ENCODE measurements at places on chromosomes 1 and 21.

- peaks cover 3% of the 10 kb centered on the region for H3K27me3 ChIP-seq
- no peak for DNase-seq
- H3K4me3 ChIP-seq = no peak overlapping the region
- no peak overlapping the region for H3K27ac ChIP-seq
- H3K4me1 ChIP-seq = peaks cover 19% of the 10 kb centered on the region
- peaks cover 16% of the 10 kb centered on the region for H3K36me3 ChIP-seq
These were observed 45.6 kb upstream of the CSF1 start for GRCh38 chr1:109864930-109865612.

- H3K4me3 ChIP-seq = no peak overlapping the region
- peaks cover 5% of the 10 kb centered on the region for H3K36me3 ChIP-seq
- DNase-seq = peak; percentile 10
These were observed 32.1 kb downstream of the ARID4B start for GRCh38 chr1:235295902-235296350.

DNA sequence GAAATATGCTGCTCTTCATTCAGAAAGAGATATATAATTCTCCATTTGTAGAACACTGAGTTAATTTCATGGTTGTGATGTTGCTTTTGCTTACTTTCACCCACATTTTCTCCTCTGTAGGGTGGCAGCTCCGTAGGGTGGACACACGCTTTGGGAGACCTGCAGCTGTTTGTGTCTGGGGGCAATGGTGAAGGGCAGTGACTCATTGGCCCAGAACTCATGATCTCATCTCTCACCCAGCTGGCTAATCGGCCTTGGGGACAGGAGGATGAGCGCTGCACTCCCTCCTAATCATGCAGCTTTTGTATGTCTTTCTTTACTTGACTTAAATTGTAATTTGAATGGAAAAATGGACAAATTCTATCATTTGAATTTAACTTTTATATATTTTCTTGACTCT, 9.6 kb downstream of the DISC1 start:
- peaks cover 71% of the 10 kb centered on the region for H3K4me1 ChIP-seq
- no peaks in the 10 kb centered on the region for H3K27me3 ChIP-seq

DNA sequence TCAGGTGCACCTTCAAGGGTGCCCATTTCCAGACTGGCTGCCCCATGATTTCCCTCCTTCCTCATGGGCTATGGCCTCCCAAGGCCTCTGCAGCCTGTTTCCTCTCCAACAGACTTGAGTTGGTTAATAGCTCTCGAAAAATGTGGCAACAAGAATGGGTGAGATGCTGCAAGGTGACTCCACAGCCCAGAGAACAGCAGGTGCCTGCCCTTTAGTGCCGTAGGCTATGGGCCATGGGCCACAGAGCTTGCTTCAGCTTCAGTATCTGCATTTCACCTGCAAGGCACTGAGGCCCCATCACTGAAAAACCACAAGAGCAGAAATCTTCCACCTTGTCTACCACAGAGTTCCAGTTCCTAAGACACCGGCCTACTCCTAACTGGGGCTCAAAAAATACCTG, 122.0 kb downstream of the ETS2 start:
- DNase-seq = no peak
- H3K4me3 ChIP-seq = no peak overlapping the region
- peaks cover under 1% of the 10 kb centered on the region for H3K27me3 ChIP-seq
- H3K4me1 ChIP-seq = peaks cover 62% of the 10 kb centered on the region

DNA sequence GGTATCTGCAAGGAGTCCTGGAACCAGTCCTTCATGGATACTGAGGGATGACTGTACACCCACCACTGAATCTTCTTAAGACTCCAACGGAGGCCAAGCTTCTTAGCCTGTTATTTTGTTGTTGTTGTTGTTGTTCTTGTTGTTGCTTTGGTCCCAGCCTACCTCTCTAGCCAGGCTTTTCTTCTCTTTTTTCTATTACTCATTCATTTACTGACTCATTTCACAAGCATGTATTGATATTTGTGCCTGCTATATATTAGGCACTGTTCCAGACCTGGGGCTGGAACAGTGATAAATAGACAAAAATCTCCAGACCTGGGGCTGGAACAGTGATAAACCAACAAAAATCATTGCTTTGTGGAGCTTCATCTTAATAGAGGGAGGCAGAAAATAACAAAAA, 20.4 kb downstream of the CENPF start:
- no peak for DNase-seq
- peaks cover 40% of the 10 kb centered on the region for H3K36me3 ChIP-seq
- H3K27me3 ChIP-seq = no peaks in the 10 kb centered on the region
- no peak overlapping the region for H3K4me3 ChIP-seq

GRCh38 chr1:65881067-65881594, 88.4 kb downstream of the PDE4B start:
- H3K27me3 ChIP-seq = no peaks in the 10 kb centered on the region
- DNase-seq = peak; percentile 56
- peak overlapping the region; percentile 80 for H3K27ac ChIP-seq
- H3K4me3 ChIP-seq = peak overlapping the region; percentile 30

DNA sequence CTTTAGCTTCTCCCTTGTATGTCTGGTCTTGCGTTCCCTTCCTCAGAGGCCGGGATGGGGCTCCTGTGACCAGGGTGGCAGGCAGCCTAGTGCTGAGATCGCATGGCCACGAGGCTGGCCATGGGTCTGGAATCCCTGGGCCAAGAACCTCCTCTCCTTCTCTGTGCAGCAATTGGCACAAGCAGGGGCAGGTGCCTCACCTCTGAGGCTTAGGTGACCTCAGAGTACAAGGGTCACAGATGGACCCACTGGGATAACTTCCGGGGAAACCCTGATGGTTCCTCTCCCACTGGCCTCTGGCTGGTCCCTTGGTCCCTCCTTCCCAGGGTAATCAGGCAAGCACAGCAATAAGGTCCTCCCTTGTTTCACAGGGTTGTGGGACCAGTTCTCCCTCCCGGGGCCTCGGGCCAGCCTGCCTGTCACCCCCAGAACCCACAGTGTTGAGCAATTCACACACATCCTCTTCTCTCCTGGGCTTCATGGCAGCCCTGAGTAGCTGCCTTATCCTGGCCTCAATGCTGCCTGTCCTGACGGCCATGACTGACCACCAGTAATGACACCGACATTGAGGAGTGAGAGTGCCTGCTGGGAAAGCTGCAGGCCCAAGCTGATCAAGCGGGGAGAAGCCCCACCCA, 38.6 kb downstream of the BMP8A start:
- peaks cover 9% of the 10 kb centered on the region for H3K36me3 ChIP-seq
- H3K4me3 ChIP-seq = no peak overlapping the region
- no peaks in the 10 kb centered on the region for H3K4me1 ChIP-seq
- no peak overlapping the region for H3K27ac ChIP-seq
- no peaks in the 10 kb centered on the region for H3K27me3 ChIP-seq

- DNase-seq = no peak
- no peaks in the 10 kb centered on the region for H3K27me3 ChIP-seq
- no peaks in the 10 kb centered on the region for H3K36me3 ChIP-seq
- H3K4me1 ChIP-seq = no peaks in the 10 kb centered on the region
These were observed 37.3 kb upstream of the ZNF644 start for GRCh38 chr1:91059157-91059556.

DNA sequence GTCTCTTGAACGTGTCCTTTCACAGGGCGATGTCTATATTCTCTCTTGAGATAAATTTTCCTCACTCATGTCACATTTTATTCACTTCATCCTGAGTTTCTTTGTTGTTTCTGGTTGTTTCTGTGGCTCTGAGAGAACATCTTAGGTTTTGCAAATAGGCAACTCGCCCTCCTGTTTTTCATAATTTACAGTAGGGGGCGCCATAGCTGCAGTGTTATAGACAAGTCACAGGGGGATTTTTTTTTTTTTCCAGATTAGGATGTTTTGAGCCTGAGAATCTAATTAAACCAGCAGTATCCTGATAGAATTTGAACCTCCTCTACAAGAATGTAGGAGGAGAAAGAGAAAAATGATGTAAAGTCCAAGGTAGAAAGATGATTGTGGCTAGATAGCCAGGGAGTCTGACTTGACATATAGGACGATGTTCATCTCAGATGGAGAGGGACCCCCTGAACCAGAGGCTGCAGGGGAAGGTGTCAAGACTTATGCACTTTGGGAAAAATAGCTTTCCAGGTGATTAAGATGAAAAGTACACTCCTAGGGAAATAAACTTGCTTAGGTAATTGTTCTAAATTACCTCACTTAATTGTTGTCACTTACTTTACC, 76.3 kb downstream of the ZP4 start:
- no peak for DNase-seq
- no peak overlapping the region for H3K4me3 ChIP-seq
- no peak overlapping the region for H3K27ac ChIP-seq

DNA sequence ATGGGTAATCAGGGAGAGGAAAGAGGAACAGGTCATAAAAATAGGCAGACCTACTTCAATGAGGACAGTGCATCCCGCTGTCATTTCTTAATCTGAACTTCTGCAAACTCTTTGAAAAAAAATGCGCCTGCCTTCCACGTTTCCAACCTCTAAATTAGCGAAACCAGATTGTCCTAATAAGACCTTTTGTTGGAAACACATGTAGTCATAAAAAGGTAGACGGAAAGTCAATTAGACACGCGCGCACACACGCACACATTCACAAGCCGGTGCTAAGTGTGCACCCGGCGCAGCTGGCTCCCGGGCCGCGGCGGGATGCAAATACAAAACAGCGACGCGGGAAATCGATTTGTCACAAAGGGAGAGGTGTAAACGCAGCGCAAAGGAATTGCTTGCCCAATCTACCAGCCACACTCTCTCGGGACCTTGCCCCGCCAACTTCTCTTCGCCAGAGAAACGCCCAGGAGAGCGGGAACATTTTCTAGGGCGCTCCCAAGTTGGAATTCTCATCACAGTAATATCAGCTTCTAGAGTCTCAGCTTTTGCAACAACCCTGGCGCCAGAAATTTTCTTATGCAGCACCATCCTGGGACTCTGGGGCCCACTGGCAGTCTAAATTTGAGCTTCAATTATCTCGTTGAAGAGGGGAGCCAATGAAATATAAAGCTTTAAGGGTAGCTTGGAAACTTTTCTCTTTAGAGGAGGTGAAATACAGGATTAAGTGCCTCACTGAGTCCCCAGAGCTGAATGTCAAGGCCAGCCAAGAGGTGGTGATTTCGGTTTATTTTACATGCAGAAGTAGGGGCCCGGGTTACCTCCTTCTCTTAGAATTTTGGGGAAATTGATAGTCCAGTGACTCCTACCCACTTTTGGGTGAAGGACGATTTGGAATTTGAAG, 4.5 kb downstream of the PRRX1 start:
- H3K4me1 ChIP-seq = peaks cover 74% of the 10 kb centered on the region
- H3K36me3 ChIP-seq = peaks cover 94% of the 10 kb centered on the region
- H3K27ac ChIP-seq = no peak overlapping the region
- DNase-seq = no peak

DNA sequence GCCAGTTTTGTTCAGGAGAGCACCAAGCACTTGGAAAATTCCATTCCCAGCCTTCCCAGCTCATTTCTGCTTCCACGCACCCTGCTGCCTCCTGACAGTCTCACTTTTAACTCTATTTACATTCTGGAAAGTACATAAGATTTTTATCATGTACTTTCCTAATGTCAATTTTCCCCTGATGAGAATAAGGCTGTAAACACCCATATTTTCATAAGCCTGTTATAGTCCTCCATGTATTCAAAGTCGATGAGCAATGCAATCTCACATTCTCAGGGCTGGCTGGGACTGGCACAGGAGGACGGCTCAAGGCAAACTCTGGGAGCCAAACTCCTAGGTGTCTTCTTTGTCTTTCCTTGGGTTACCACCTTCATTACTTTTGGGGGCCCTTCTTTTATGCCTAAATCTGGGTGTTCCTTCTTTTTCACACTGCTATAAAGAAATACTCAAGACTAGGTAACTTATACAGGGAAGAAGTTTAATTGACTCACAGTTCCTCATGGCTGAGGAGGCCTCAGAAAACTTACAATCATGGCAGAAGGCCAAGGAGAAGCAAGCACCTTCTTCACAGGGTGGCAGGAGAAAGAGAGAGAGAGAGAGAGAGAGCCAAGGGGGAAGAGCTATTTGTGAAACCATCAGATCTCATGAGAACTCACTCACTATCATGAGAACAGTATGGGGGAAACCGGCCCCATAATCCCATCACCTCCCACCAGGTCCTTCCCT, 94.6 kb downstream of the IGSF21 start:
- H3K4me1 ChIP-seq = no peaks in the 10 kb centered on the region
- peaks cover 4% of the 10 kb centered on the region for H3K27me3 ChIP-seq
- no peak for DNase-seq
- no peaks in the 10 kb centered on the region for H3K36me3 ChIP-seq
- H3K27ac ChIP-seq = no peak overlapping the region
- no peak overlapping the region for H3K4me3 ChIP-seq

DNA sequence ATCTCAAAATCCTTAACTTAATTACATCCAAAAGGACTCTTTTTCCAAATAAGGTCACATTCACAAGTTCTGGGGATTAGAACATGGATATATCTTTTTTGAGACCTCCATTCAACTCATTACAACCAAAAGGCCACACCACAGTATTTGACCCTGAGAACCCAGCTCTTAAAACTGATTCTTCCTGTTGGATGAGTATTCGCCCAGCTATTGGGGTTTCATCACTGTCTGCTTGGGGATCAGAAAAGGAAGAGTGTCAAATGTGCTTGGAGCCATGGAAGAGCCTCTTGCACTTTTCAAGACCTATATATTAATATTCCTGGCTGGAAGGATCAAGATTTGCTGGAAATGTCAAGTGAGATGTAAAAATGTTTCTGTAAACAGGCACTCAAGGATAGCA, 5.4 kb upstream of the TINAGL1 start:
- peak overlapping the region; percentile 20 for H3K27ac ChIP-seq
- H3K4me3 ChIP-seq = 0 out of 2 replicates have a peak overlapping the region, but pooled peaks have one; percentile 1
- peak; percentile 53 for DNase-seq
- no peaks in the 10 kb centered on the region for H3K27me3 ChIP-seq

- no peak overlapping the region for H3K27ac ChIP-seq
- peaks cover 45% of the 10 kb centered on the region for H3K4me1 ChIP-seq
- no peak for DNase-seq
- H3K4me3 ChIP-seq = no peak overlapping the region
These were observed 9.7 kb downstream of the CTNNBIP1 start for GRCh38 chr1:9900142-9901043.

- no peak overlapping the region for H3K4me3 ChIP-seq
- H3K27ac ChIP-seq = no peak overlapping the region
- DNase-seq = no peak
- peaks cover 10% of the 10 kb centered on the region for H3K27me3 ChIP-seq
- H3K4me1 ChIP-seq = no peaks in the 10 kb centered on the region
These were observed 22.8 kb downstream of the GLIS1 start for GRCh38 chr1:53716150-53716549.

- no peak overlapping the region for H3K27ac ChIP-seq
- no peaks in the 10 kb centered on the region for H3K27me3 ChIP-seq
- H3K36me3 ChIP-seq = no peaks in the 10 kb centered on the region
- no peak for DNase-seq
- no peak overlapping the region for H3K4me3 ChIP-seq
These were observed 586.3 kb downstream of the PLA2G4A start for GRCh38 chr1:187415065-187415464.

DNA sequence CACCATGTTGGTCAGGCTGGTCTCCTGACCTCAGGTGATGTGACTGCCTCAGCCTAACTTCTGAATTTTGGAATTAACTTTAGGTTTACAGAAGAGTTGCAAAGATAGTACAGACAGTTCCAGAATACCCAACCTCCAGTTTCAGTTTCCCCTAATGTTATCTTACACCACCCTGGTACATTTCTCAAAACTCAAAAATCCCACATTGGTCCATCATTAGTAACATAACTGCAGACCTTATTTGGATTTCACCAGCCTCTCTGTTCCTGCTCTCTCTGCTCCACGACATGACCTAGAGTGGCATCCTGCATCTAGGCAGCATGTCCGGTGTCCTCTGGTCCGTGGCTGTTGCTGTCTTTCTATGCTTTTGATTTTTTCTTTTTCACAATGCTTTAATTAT, 5.0 kb upstream of the ZC3H12A start:
- no peaks in the 10 kb centered on the region for H3K36me3 ChIP-seq
- H3K4me1 ChIP-seq = peaks cover 36% of the 10 kb centered on the region
- H3K4me3 ChIP-seq = no peak overlapping the region

Measured in HFFc6 (cell line).